ENCODE measurements at places on chromosomes 4 and X.

GRCh38 chr4:173046144-173046543 lies 122.5 kb upstream of the GALNT7 start:
- DNase-seq = no peak

- no peak for DNase-seq
Observed at GRCh38 chr4:41176340-41176739, 38.0 kb downstream of the APBB2 start.

DNA sequence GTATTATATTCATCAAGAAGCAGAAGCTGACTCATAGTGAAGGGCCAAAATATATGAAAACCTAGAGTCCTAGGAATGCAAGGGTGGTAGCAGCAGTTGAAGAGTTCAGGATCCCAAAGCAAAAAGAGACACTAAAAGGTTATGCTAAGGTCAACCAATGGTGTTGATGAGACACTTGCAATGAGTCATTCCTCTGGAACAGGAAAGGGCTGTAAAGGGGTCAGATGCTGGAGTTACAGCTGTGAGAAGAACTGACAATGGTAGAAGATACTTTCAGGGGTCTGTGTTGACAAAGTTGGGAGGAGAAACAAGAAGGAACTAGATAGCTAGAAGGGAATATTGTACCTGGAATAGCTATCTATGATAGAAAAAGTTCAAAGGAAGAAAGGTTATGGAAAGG lies 47.5 kb downstream of the ZGRF1 start:
- DNase-seq = no peak

GRCh38 chr4:129808242-129808641 lies 712.3 kb downstream of the C4orf33 start:
- no peak for DNase-seq

DNA sequence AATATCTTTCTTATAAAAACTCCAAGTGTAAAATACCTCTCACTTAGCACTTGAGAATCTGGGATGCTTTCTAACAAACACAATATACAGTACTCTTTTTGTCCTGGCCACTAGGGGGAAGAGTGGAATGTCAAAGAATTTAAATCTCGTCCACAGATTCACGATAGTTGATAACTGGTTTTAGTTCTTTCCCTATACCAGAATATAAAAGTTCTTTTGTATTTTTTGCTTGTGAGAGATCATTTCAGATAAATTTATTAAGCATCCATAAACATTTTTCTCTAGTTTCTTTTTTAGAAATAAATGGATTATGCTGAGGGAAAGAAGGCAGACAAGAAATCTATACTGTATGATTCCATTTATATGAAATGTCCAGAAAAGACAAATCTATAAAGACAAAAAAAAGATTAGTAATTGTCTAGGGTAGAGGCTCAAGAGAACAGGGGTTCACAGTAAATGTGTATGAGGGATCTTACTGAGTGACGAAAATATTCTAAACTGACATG lies 50.4 kb downstream of the MGARP start:
- no peak for DNase-seq

DNA sequence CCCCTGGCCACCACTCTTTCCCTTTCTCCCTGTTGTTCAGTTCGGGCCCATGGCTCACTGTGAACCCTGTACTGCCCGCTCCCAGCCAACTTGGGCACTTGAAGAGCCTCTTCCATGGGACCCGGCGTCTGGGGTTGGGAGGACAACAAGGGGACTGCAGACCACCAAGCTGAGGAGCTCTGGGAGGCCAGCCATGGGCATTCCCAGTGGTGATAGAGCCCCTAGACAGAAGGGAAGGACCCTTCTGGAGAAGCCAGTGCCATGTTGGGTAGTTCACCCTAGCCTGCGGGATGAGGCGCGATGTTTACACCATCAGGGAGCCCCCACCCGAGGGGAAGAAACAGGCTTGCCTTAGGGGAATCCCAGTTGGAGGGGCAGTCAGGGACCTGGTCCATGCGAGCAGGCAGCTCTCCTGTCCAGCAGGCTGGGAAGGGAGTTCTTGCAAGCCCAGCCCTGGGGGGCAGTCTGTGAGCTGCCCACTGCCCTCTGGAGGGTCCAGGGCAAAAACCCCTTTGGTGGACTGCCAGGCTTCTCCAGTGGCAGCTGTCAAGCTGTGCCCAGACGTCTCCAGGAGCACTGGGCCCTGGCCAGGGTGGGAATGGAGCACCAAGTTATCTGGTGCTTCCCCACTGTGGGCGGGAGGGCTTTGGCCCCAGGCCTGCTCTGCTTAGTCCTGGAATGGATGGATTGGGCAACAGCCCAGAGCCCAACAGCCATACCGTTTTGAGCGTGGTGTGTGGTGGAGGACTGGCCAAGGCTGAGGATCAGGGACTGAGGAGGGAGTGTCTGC lies 23.7 kb upstream of the UBA1 start:
- DNase-seq = no peak

DNA sequence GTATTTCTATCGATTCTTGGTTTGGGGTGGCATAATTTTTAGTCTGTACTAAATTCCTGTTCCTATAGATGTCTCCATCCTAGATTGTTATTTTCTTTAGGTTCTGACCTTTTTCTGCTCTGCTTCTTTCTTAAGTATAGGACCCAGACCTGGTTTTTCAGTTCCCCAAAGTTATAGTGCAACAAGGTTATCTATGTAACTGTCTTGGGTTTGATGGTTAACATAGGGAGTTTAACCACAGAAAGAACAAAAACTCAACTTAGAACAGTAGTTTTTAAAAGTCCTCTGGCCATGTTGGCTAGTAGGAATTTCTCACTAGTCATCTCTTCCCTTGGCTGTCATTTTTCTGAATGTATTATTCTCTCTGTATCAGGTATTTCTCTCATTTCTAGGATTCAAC lies 38.8 kb upstream of the MAD2L1 start:
- DNase-seq = no peak

- DNase-seq = no peak
Observed at GRCh38 chr4:5365071-5366008, 314.1 kb downstream of the STK32B start.

DNA sequence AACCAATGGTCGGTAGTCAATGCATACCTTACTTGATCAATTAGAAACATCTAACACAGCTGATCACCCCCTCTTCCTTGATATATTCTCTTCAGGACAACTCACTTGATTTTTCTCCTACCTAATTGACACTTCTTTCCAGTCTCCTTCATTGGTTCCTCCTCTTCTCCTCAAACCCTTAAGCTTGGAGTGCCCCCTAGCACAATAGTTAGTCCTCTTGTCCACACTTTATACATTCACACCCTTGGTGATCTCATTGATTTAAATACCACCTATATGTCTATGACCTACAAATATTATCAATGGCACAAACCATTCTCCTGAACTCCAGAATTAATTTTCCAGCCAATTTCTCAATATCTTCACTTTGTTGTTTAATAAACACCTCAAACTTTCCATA lies 724.0 kb downstream of the ADGRL3 start:
- no peak for DNase-seq

DNA sequence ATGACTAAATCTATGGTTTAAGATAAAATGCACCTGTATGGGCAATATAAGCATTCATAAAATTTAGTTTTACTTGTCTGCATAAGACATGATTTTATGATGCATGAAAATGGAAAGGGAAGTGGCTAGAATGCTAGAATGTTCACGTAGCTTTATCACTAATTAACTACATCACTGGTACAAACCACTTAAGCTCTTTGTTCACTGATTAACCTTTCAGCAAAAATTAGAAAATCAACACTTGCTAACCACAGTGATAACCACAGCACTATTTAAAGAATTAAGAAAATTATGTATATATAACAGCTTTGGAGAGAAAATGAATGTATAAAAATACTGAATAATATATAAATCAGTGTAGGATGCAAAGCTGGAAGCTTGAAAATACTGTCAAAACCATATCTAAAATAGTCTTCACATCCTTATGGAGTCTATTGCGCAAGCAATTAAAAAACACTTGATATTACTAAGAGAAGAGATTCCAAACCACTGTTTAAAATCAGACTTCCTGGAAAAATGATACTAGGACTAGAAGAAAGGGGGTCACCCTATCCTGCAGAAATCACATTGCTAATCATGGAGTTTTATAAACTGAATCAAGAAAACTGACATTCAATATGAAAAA lies 51.9 kb downstream of the EFHC2 start:
- DNase-seq = no peak

DNA sequence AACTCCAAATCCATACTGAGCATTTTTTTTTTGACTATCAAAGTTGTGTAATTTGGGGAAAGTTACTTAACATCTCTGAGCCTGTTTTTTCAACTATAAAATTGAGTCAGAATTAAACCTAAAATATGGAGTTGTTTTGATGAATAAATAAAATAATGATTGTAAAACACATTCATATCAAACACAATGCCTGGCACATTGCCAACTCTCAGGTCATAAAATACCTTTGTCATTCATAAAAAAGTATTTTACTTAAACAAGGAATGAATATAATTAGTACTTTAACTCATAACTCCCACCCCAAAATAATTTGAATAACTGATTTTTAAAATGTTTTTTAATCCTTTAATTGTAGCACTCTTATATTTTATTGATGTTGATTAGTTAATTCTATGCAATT lies 3.8 kb upstream of the GPR174 start:
- DNase-seq = no peak

DNA sequence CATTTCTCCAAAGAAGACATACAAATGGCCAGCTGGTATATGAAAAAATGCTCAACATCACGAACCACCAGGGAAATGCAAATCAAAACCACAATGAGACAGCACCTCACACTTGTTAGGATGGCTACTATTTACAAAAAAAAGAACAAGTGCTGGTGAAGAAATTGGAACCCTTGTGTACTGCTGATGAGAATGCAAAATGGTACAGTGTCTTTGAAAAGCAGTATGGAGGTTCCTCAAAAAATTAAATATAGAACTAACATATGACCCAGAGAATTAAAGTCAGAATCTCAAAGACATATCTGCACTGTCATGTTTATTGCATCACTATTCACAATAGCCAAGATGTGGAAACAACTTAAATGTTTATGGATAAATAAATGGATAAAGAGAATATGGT lies 20.9 kb downstream of the PAGE4 start:
- DNase-seq = no peak

- DNase-seq = no peak
Observed at GRCh38 chr4:189147005-189147929, 793.4 kb upstream of the FRG1 start.

DNA sequence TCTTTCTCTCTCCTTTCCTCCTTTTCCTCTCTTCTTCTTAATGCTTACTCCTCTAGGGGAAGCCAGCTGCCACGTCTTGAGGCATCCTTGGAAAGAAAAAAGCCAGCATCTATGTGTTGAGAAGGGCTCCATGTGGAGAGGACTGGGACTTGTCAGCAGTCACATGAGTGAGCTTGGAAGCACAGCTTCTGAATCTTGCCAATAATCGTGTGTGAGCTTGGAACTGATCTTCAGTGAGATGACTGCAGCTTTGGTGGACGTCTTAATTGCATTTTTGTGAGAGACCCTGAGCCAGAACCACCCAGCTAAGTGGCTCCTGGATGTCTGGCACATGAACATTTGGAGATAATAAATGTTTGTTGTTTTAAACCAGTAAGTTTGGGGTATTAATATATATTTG lies 371.7 kb downstream of the SLITRK2 start:
- DNase-seq = no peak

DNA sequence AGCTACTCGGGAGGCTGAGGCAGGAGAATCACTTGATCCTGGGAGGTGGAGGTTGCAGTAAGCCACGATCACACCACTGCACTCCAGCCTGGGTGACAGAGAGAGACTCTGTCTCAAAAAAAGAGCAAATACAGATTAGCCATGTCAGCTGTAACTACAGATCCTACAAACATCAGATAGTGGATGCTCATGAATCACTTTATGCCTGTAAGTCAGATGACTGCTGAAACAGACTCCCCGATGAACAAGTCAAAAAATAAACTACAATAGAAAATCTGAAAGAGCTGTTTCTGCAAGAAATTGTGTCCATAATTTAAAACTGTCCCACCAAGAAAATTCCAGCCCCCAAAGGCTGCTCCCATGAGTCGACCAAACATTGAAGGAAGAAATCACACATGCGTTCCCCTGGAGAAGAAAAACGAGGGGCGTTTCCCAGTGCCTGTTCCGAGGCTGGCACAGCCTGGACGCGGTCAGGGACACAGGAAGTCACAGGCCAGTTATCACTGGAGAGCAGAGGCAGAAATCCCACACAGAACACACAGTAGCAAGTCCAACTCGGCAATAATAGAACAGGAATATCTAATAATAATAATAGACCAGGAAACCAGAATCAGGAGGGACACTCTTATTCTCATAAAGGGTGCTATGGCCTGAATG lies 30.0 kb upstream of the GTPBP6 start:
- no peak for DNase-seq

GRCh38 chrX:104254442-104255115 lies at the start of gene ESX1:
TSS of gene ESX1 (minus strand) at chrX:104254933. CDS start at chrX:104254849, 84 bp downstream.
- DNase-seq = no peak

DNA sequence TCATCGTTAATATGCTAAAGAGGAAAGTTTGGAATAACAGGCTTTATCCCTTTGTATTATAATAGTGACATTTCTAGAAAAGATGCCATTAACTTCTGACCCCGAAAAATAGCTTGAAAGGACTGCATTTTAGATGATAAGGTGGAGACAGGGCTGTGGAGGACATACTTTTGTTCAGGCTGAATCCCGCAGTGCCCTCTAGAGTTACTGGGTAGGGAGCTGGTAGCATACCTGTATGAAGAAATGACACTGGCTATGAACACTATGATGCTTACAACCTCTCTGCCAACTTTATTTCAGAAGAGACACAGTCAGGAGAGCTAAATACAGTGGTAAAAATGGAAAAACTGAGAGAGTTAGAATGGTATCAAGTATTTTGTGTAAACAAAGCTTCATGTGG lies 8.1 kb downstream of the IL1RAPL1 start:
- DNase-seq = no peak

DNA sequence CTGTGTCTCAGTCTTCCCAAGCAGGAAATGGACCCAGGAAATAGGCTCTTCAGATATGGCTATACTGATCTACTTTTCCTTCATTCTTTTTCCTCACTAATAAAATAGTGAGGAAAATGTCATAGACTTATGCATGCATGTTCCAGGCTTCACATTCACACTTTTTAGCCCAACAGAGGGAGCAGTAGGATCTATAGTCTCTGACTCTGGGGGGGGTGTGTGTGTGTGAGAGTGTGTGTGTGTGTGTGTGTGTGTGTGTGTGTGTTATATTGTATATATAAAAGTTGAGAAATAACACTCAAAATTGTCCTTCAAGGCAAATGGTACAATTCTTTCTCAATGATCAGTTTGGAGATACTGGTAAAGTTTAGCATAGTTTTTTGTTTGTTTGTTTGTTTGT lies 297.2 kb upstream of the GALNT7 start:
- no peak for DNase-seq

All from stimulated activated CD8-positive, alpha-beta memory T cell treated with anti-CD3 and anti-CD28 coated beads, Interleukin-7, amount 100 ng/mL, for 1 hour (primary cell).